Dorsolateral prefrontal cortex (tissue), 122 donors: ENCODE measurements at places on chromosomes 1 and 21. TPM values are rescaled to one million over a fixed set of nuclear protein-coding genes. Genes with fewer than 3 reads are reported as not detected.

Gene RHBDL2
- total RNA-seq = 14.5 TPM

Gene UBIAD1
- 21.1 TPM for total RNA-seq

Gene NBPF3
- 5.8 TPM for total RNA-seq

Gene RPAP2
- 41.4 TPM for total RNA-seq

Gene CCDC190
- total RNA-seq = 2.5 TPM
